SK-MEL-5 (cell line): ENCODE measurements at places on chromosomes 7 and 10. TPM values are rescaled to one million over a fixed set of nuclear protein-coding genes. Genes with fewer than 3 reads are reported as not detected.
A peak's percentile ranks its signal among the peaks of the same experiment; 100 is the strongest.

SPOCK2 gene
- total RNA-seq: 0.05 and 0.24 TPM in 2 replicates

MUC3A gene
- total RNA-seq: not detected in 2 replicates

TMEM176A gene
- total RNA-seq: not detected in 2 replicates

BTBD16 gene
- total RNA-seq: 0.51 TPM in 1 of 2 replicates, not detected in the other

DNA sequence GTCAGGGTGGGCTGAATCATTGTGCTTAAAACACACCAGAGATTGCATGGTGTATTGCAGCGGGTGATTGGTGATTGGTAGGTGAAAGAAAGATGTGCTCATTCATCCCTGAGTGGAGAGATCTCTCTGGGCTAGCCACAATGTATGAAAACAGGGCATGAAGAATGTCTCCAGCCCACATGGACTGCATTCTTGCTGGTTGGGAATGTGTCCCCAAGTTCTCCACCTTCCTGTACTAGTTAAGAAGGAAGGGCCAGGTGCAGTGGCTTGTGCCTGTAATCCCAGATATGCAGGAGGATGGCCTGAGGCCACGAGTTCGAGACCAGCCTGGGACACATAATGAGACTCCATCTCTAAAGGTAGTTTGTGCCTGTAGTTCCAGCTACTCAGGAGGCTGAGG, 113.8 kb upstream of the LANCL2 start:
- no peak for DNase-seq

DNA sequence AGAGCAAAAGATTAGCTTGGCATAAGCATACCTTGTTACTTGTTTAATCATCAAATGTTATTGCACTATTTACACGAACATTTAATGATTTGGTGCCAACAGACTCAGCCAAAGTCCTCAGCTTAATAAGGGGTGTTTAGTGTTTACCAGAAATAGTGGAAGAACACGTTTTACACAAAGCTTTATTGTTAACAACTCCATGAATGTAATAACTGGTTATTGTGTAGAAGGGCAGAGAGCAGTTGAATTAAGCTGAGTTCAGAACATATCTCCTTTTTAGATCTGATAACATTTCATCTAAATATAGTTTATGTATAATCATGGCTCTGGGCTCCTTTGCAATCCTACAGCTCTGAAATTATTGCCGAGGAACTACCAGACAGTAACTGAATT, 99.1 kb downstream of the CABCOCO1 start:
- DNase-seq: peak; percentile 56

- peak; percentile 88 for DNase-seq
These were observed 4.1 kb downstream of the ACBD7 start for GRCh38 chr10:15084502-15084922.

- DNase-seq: no peak
These were observed 2.6 kb downstream of the NPTX2 start for GRCh38 chr7:98619450-98620321.

DNA sequence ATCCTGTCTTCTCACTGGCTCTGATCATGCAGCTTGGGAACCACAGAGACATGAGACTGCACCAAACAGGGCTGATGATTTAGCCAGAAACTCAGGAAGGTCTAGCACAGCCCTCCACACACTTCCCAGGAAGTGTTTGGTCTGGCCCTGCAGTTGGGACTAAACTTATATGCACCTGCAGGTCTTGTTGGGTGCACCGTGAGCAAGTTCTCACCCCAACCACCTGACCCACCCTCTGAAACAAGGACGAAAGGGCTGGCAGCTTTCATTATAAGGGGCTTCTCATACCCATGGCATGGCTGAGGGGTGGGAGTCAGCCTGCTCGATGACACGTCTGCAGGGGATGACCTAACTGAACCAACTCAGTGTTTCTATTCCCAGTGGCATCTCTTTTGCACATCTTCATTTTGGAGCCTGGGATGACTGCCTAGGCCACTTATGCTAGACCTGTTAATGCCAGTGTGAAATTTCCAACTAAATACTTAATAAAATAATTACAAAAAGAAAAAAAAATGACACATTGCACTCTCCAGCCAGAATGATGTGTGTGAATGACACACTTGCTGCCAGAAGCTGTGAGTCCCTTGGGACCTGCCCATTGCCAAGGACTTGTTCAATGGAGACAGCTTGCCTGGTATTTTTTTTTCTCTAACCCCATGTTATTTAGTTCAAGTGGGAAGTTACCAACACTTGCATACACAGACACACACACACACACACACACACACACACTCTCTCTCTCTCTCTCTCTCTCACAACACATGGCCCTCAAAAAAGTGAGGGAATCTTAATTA, 102.6 kb downstream of the NEURL1 start:
- no peak for DNase-seq

DNA sequence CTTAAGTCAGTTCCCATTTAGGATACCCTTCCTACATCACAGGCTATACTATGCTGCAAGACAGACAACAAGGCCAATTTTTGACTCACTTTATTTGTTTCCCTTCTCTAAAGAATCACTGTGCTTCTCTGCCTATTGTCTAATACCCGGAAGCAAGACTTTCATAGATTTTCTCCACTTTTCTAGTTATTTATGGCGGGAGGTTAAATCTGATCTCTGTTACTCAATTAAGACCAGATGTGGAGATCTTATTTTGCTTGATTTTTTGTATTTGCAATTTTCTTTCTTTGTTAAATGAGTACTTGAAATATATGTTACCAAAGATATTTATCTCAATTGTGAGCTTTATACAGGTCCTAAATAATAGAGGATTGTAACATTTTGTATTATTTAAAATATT, 511.5 kb downstream of the ATRNL1 start:
- DNase-seq: no peak

DNA sequence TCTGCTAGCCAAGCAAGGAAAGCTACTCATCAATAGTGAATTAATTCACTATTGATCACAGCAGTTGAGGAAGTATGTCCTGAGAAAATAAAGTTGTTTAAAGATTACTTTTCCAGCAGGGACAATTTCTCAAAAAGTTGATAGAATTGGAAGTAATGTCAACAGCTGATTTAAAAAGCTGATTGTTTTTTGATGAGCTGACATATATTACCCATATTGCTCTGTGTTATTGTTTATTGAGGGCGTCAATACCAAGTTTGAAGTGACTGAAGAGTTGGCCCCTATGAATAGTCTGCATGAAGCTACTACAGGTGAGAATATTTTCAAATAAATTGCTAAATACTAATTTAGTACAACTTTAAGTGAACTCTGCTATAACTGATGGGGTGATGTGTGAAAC, 28.0 kb downstream of the ZFAND4 start:
- DNase-seq: no peak

- DNase-seq: no peak
These were observed 38.2 kb downstream of the CALML5 start for GRCh38 chr10:5461203-5461588.

DNA sequence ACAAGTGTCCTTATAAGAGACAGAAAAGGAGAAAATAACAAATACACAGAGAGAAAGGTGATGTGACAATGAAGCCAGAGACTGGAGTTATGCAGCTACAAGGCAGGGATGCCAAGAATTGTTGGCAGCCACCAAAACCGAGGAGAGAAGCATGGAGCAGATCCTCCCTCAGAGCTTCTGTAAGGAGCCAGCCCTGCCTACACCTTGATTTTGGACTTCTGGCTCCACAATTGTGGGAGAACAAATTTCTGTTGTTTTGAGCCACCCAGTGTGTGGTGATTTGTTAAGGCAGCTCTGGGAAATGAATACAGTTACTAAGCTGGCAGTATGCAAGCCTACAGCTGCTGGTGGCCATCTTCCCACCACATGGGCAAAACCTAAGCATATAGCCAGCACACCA, 163.6 kb downstream of the GRM8 start:
- DNase-seq: no peak

DNA sequence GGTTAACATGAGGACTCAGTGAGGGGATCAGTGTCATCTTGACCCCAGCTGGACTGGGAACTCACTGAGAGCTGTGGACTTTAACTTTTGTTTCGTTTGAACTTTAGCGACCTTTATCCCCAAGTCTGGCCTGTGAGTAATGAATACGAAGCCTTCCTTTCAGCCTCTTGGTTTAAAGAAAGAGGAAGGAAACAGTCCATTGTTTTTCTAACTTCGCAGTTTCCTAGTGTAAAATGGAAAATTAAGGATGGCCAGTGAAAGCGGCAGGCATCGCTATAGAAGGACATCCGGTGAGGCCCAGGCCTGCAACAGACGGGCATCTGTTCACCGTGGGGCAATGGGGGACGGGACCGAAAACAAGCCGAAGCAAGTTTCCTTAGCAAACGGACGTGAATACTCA, 44.1 kb upstream of the ADO start:
- no peak for DNase-seq

DNA sequence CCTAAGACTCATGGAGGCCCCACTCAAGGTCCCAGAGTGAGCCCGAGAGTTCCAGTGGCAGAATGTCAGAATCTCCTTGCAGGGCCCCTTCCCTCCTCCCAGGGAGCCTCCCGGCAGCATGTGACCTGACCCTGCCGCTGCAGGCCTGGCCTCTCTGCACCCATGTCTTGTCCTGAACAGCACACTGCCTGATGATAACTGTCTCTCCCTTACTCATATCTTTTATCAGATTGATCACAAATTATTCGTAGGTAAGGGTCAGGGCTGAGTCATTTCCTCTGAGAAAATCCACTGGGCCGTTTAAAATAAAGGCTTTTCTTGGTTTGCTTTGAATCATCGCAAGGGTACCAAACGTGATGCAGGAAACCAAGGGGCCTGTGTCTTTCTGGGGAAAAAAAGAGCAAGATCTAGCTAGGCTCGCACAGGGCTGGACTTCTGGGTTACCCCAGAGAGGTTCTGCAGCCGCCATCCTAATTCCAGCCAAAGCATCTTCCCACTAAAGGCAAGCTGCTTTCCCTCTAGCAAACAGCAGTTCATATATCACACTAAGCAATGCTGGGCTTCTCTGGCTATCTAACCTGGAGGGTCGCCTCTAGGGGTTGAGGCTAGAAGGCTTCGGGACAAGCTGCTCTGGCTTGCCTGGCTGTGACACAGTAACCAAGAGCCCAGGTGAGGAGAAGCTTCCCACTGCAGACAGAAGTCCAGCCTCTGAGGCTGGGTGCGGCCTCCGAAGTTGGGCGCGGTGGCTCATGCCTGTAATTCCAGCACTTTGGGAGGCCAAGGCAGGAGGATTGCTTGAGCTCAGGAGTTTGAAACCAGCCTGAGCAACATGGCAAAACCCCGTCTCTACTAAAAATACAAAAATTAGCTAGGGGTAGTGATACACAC, 104.9 kb downstream of the SPDYE5 start:
- no peak for DNase-seq

DNA sequence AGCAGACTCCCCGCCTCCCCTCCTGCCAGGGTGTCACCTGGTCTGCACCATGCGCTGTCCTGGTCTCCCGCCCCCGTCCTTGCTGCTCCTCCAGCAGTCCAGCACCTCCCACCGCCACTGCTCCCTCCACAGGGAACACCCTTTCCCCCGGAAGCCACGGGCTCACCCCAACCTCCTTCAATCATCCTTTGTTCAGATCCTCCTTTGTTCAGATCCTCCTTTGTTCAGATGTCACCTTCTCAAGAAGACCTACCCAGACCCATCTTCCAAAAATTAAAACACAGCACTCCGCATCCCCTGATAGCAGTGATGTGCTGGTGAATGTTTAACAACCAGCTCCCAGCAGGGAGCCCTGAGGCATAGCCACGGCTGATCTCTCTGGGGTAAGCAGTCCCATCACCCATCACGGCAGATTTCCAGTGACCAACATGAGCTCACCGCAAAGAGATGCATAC, 237.7 kb downstream of the USP6NL start:
- no peak for DNase-seq
